ENCODE measurements at places on chromosomes 4 and X.

GRCh38 chrX:9626379-9626778, 139.3 kb downstream of the GPR143 start:
- DNase-seq: no peak

DNA sequence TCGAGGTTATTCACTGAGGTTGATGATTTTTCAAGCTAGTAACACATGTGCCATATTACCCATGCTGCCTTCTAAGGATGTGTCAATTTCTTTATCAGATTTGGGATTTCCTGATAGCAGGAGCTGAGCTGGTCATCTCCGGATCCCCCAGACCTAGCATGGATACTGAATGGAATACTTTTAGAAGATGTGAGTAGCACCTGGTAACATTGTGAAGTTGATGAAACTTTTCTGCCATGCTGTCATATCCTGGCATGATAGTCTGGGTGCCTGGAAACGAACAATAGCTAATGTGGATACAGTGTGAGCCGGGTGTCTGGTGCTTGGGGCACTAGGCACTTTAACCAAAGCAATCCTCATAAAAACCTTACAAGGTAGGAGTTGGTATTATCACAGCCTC, 11.0 kb upstream of the CYTL1 start:
- no peak for DNase-seq

DNA sequence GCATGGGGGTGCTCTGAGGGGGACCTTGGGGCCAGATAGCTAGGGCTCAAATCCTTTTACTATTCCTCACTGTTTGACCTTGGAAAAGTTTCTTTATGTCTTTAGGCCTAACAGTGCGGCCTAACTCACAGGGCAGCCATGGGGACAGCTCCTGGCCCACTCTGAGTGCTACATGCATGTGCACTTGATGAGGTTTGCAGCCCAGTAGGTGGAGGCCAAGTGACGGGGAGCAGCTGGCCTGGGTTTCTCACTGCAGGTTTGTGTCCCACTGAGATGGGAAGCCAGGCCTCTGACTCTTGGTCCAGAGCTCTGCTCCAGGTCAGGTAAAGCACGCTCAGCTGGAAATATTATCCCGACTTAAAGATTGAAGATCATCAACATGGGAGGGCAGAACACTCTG, 102.8 kb downstream of the SLC2A9 start:
- DNase-seq: no peak

- no peak for DNase-seq
These were observed 85.5 kb downstream of the CT47B1 start for GRCh38 chrX:120790118-120790517.

GRCh38 chrX:123184219-123184865, at the start of gene GRIA3:
TSS of gene GRIA3 (plus strand) at chrX:123184278. CDS start at chrX:123184536, 258 bp downstream.
- DNase-seq: no peak

DNA sequence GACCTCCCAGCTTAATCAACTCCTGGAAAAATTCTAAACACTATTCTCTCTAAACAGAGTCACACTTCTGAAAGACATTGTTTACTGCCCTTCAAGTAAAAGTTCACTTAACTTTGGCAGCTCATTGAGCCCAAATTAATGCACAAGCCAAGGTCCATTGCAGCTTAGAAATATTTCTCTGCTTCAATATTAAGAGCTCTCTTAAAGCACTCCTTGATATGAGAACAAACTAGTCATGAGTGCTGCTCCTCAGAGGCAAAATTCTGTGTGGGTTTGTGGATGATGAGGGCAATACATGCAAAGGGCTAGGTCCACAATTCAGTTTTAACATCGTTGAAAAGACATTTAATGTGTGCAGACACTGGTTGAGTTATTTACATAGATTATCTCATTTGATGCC, 12.8 kb upstream of the FMR1 start:
- no peak for DNase-seq

- no peak for DNase-seq
These were observed 88.0 kb downstream of the NAA11 start for GRCh38 chr4:79237851-79238250.

GRCh38 chrX:23515028-23515427, 152.3 kb upstream of the PRDX4 start:
- DNase-seq: no peak

Measured in breast epithelium (tissue), 4 donors.